BJ (cell line): ENCODE measurements at places on chromosomes 7 and 10. TPM values are rescaled to one million over a fixed set of nuclear protein-coding genes. Genes with fewer than 3 reads are reported as not detected.
A peak's percentile ranks its signal among the peaks of the same experiment; 100 is the strongest.

GRCh38 chr10:114499630-114500190, 95.4 kb upstream of the AFAP1L2 start:
- DNase-seq = no peak

GRCh38 chr10:77637532-77638320, at the start of gene KCNMA1:
KCNMA1 (minus strand) TSS chr10:77637808.
- no peak for DNase-seq

- no peak for DNase-seq
Measured at GRCh38 chr7:115965796-115966475, 64.6 kb downstream of the TFEC start.

Gene FAM204A
- 23.1 and 37.6 TPM in 2 replicates for polyA plus RNA-seq

DNA sequence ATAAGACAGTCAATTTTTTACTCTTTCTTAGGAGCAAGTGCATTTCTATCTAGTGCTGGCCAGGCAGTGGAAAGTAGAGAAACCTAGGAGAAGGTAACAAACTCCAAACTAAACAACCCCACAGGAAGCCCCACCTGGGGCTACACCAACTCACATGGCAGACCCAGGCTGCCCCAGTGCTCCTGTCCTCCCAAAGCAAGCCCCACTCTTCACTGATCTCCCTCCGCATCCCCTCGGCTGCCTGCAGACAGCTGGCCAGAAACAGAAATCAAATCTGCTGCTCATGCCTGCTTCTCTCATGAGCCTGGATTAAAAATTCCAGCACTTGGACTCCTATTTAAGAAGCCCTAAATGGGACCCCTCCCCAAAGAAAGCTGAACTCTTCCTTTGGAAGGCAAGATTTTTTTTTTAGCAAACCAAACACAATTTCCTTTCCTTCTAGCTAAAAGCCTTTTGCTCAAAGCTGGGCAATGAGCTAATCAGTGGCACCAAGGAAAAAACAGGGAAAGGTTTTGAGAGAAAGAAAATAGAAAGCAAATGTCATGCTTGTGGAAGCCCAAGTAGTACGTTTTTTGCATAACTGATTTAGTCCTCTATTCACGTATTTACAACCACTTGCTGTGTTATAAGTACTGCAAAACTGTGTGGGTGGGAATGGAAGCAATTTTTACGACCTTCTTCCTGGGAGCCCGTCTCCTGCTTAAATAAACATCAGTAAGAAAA, 10.8 kb downstream of the PDE1C start:
- DNase-seq = peak; percentile 76

GRCh38 chr7:94510582-94511496, 1.2 kb downstream of the CASD1 start:
- no peak for DNase-seq

- no peak for DNase-seq
Measured at GRCh38 chr7:2461268-2462026, 14.8 kb downstream of the GRIFIN start.

DNA sequence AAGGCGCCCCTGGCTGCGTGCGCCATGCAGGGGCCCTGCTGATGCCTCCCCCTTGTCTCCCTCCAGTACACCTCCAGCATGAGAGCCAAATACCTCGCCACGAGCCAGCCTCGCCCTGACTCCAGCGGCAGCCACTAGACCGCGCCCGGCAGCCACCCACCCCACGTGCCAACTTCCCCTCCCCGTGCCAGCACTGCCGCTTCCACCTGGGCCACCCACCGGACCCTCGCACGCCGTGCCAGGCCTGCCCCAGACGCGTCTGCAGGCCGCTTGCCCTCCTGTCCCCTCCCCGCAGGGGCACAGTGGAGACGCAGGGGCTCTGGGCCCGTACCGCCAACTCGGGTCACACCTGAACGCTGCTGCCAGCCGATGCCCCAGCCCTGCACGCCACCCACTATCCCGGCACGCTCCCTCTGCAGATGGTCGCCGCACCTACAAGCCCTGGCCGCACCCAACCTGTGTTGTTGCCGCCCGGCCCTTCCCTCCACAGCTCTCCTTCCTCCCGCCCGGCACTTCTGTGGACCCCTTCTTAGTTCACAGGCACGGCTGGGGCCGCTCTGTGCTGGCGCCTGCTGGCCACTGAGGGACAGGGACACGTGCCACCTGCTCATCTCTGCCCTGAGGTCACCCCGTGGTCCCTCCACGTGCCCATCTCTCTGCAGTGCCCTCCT, 26.3 kb upstream of the AMZ1 start:
- DNase-seq = no peak

DNA sequence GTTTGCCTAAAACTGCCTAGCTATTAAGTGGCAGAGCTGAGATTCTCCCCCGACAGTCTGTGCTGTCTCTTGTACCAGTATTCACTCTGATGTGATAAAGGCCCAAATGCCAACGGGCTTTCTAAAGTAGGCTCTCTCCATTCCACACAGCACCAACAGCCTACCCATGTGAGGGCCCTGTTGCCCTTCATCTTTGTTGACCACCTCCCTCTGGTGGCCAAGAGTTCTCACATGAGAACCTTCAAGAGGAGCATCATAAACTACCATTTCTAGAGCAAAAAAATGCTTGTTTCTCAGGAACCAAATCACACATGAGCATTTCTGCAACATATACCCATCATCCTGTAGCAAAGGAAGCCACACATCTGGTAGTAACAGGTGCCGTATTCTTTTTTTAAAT, 185.8 kb downstream of the GRM8 start:
- DNase-seq = no peak

- no peak for DNase-seq
Measured at GRCh38 chr10:130044067-130045061, 66.3 kb downstream of the C10orf143 start.

DNA sequence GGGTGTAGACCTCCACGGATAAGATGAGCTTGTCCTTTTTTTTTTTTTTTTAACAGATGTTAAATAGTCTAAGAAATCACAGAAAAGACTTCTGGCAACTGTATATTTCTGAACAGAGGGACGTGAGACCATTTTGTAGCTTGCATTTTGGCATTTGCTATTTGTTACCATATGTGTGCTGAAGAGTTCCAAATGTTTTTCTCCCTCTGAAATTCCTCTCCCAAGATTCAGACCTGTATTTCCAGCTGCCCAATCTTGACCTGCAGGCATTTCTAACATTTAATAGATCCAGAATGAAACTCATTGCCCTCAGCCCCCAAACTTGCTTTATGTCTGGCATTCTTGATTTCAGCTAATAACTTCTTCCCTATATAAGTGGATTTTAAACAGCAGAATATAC, 223.1 kb upstream of the FZD1 start:
- no peak for DNase-seq

Gene ADCY1
- 0.12 and 0.26 TPM in 2 replicates for polyA plus RNA-seq

Gene PDZD7
- polyA plus RNA-seq = 0.53 and 0.86 TPM in 2 replicates

Gene VPS37D
- polyA plus RNA-seq = 2.2 and 3.3 TPM in 2 replicates

- peak; percentile 52 for DNase-seq
Measured at GRCh38 chr10:123878666-123879303, 12.8 kb downstream of the CPXM2 start.

DNA sequence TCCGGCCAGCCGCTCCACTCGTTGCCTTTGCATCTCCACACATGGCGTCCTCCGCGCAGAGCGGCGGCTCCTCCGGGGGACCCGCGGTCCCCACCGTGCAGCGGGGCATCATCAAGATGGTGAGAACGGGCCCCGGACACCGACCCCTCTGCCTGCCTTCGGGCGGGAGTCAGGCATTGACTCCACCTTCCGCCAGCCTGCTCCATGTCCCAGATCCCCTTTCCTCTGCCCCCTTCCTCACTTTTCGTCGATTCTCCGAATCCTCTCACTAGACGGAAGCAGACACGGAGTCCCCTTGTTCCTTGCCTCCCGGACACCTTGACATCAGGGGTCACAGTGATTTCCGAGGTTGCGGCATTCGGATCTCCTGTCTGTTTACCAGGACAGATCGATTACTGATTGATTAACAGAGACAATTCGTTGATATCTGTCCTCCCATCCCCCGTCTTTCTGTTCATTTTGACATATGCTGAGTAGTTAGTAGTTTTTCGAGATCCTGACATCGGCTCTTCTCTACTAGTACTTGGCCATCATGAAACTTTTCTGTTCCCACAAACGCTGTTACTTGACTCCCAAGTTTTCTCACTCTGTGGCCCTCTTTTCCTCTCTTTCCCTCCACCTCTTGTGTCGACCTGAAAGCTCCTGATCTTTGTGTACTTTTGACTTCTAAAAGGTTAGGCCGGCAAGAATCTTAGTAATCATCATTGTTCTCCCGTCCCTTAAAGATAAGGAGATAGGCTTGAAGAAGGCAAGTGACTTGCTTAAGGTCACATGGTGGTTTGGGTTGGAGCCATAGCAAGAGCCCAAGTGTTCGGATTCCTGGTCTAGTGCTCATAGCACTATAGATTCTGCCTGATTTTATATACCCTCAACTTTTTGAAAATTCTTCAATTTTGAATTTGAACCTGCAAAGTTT, 597 bp downstream of the SND1 start:
- DNase-seq = no peak

Gene SEMA4G
- 4.2 and 4.3 TPM in 2 replicates for polyA plus RNA-seq

- no peak for DNase-seq
Measured at GRCh38 chr7:66664590-66665293, 36.1 kb downstream of the KCTD7 start.

Gene HKDC1
- 0.09 and 0.18 TPM in 2 replicates for polyA plus RNA-seq

Gene SMIM30
- 28.4 and 58.4 TPM in 2 replicates for polyA plus RNA-seq

Gene SKAP2
- 2.7 and 5.2 TPM in 2 replicates for polyA plus RNA-seq

DNA sequence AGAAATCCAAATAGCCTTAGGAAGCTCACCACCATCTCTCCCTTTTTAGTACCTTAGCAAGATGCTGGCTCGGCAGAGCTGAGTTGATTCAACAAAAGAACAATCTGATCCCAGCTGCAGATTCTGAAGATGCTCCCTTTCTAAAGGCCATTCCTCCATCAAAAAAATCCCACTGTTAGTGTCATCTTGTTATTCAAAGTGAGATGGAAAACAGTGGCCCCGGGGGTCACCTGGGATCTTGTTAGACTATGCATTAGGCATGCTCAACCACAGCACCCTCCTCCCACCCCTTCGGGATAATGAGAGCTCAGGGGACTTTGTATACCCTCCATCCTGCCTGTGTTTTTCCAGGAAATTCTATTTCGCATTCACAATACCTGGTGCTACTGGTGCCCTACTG, 2.4 kb downstream of the NCAPG2 start:
- no peak for DNase-seq

DNA sequence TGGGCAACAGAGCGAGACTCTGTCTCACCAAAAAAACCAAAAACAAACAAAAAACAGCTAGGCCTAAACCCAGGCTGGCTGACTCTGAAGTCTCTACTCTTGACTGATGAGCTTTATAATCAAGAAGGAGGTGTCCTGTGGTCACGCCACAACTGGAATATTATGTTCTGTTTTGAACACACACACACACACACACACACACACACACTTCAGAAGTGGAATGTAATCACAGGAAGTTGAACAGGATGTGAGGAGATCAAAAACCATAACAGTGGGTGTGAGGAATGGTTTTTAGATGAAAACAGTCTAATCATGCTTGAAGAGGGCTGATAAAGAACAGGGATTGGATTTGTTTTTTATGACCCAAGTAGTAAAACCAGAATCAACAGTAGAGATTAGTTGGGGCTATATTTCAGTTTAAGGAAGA, 51.1 kb upstream of the IL6 start:
- DNase-seq = no peak

Gene STRIP2
- 1.5 and 2.0 TPM in 2 replicates for polyA plus RNA-seq

DNA sequence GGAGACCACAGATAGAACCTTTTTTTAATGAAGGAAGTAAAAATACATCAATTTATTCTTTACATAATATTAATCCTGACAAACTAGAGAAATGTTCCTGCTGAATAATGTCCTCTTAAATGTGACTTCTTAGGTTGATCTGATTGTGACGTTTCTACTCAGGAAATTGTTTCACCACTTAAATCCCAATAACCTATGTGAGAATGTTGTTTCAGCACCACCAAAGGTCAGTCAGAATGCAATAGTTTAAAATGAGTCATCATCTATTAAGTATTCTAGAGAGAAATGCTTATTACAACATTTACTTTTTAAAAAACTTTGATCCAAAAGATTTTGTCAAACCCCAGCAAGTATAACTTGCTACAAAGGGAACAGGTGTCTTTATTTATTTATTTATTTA, 155.4 kb upstream of the CACNA2D1 start:
- DNase-seq = peak; percentile 44

Gene SMKR1
- 0.27 and 0.45 TPM in 2 replicates for polyA plus RNA-seq
